Activated T-cell treated with anti-CD3 and anti-CD28 coated beads, Interleukin-2, amount 50 U/mL, for 24 hours (primary cell): ENCODE measurements at places on chromosomes 2 and 18.

DNA sequence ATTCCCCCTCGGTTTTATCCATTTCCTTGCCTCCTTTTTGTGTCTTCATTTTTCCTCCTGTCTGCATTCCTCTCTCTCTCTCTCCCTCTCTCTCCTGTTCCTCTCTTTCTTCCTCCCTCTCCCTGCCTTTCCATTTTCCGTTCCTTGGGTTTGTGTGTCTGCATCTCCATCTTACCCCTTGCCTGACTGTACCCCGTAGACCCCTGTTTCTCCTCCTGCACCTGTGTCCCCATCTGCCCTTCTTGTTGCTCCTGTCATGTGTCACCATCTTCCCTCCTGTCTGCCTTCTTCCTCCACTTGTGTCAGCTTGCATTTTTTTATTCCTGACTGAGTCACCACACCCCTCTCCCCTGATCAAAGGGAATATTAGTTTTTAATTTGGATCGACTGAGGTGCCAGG is 1.8 kb downstream of the CDK5R2 start:
- H3K4me1 ChIP-seq: peaks cover 27% of the 10 kb centered on the region
- no peak for DNase-seq
- H3K27ac ChIP-seq: peak overlapping the region; percentile 22
- no peaks in the 10 kb centered on the region for H3K36me3 ChIP-seq
- no peak overlapping the region for H3K4me3 ChIP-seq

DNA sequence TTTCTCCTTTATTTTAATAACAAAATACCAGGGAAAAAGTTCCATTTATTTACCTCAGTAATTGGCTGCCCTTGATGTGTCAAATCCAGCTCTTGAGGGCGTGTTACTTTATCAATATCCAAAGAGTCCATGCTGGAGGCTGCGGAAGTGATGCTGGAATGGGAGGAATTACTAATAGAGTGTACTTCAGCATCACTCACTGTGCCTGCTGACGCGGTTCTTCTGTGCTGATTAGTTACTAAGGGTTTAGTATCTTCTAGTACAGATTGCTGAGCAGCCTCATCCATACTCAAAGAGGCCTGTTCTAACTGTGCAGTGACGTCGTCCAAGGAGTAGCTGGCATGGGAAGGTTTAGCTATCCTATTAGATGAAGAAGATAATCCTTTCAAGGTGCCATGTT is 45.6 kb downstream of the RAPH1 start:
- no peak for DNase-seq
- H3K27ac ChIP-seq: no peak overlapping the region
- H3K4me1 ChIP-seq: peaks cover 26% of the 10 kb centered on the region
- H3K27me3 ChIP-seq: no peaks in the 10 kb centered on the region
- H3K36me3 ChIP-seq: peaks cover 29% of the 10 kb centered on the region
- no peak overlapping the region for H3K4me3 ChIP-seq

DNA sequence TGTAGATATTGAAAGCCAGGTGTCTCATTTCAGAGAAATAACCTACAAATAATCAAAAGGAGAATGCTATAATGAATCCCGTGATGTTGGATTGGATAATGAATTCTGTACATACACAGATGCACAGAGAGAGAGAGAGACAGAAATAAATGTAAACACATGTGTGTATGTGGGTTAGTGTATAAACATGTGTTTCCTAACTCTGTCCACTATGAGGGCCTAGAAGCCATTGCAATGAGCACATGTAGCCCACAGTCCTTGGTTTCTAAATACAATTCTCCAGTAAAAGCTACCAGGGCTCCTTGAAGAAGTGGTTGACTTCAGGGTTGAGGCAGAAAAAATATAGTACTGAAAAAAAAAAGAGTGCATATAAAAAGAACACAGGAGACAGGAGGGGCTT is 109.5 kb downstream of the INHBB start:
- DNase-seq: no peak
- H3K4me3 ChIP-seq: no peak overlapping the region
- no peaks in the 10 kb centered on the region for H3K4me1 ChIP-seq
- no peak overlapping the region for H3K27ac ChIP-seq

DNA sequence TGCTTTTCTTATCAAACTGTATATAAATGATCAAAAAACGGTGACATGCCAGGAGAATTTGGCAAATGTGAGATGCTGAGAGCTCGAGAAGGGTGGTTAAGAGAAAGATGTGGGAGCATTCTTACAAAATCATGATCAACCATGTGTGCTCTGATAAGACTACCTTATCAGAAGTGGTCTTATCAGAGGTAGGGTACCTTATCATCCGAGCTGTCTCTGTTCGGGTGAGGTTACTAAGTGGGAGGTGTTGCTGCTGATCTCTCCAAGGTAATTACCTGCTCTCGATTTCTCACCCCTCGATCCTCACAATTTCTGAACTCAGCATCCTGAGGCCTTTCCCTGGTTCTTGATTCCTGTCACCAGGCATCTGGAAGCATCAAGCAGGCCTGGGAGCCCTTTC is 813.0 kb upstream of the ID2 start:
- H3K4me3 ChIP-seq: no peak overlapping the region
- no peak for DNase-seq
- no peaks in the 10 kb centered on the region for H3K27me3 ChIP-seq
- H3K27ac ChIP-seq: no peak overlapping the region
- H3K4me1 ChIP-seq: no peaks in the 10 kb centered on the region

DNA sequence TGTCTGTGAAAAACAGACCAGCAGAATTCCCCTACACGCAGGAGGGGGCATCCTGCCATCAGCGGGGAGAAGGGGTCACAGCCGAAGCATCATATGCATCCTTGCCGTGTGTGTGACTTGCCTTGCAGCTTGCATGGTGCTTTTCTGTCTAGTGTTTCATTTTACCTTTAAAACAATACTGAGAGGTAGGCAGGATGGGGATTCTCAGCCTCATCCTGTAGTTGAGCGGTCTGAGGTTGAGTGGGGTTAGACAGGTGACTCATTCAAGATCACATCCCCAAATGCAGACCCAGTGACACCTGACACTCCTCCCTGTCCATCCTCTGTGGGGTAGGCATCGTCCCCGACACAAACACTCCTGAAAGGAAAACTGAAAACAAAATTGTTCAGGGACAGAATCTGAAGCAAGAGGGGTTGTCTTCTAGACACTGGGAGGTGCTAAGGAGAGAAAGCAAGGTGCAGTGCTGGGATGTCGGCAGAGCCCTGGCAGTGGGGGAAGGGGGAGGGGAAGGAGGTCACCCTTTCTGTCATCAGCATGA is 7.9 kb downstream of the ARL4C start:
- DNase-seq: peak; percentile 74
- H3K4me1 ChIP-seq: peaks cover 92% of the 10 kb centered on the region
- peak overlapping the region; percentile 92 for H3K27ac ChIP-seq
- peaks cover 10% of the 10 kb centered on the region for H3K36me3 ChIP-seq
- H3K27me3 ChIP-seq: no peaks in the 10 kb centered on the region

DNA sequence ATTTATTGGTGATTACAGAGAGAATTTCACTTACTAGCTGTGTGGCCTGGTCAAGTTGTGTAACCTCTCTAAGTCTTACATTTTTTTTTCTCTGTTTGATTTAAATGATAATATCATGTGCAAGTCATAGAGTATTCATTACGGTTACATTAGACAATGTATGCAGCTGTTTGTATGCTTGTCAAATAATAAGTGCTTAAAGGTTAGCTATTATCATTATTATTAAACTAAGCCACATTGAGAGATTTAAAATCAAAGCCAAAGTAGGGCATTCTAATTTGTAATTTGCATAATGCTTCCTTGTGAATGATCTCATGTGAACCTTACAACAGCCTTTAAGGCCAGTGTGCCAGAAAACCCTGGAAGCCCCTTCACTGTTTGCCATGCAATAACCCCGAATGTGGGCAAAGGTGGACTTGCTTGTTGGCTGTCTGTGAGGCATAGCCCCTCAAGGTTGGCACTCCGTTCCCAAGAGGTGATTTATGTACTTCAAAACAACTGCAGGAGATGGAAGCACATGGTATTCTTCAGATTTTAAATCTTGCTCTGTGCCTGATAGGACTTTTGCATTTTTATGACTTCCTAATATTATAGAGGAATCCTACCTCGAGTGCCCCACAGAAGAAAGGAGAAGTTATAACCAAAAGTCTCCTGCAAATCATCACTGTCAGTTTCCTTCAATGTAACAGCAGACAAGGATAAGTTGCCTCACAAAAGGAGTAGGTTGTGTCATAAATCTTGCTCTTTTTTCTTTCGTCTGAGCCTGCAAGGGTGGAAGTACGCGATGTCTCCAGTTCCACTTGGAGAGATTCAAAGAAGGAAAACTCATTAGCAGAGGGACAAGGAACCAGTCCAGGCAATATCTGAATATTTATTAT is 272.0 kb downstream of the TGIF1 start:
- H3K27me3 ChIP-seq: peaks cover 16% of the 10 kb centered on the region
- no peaks in the 10 kb centered on the region for H3K36me3 ChIP-seq
- no peaks in the 10 kb centered on the region for H3K4me1 ChIP-seq
- DNase-seq: no peak
- H3K4me3 ChIP-seq: no peak overlapping the region

- no peak overlapping the region for H3K4me3 ChIP-seq
- no peak overlapping the region for H3K27ac ChIP-seq
- H3K36me3 ChIP-seq: peaks cover 3% of the 10 kb centered on the region
- peaks cover 2% of the 10 kb centered on the region for H3K27me3 ChIP-seq
These were observed 6.5 kb upstream of the THOC1 start for GRCh38 chr18:274313-274712.

GRCh38 chr2:54500404-54501205 is 44.5 kb downstream of the SPTBN1 start:
- H3K4me3 ChIP-seq: no peak overlapping the region
- H3K27me3 ChIP-seq: no peaks in the 10 kb centered on the region
- peaks cover 3% of the 10 kb centered on the region for H3K4me1 ChIP-seq
- no peak overlapping the region for H3K27ac ChIP-seq
- no peak for DNase-seq
- no peaks in the 10 kb centered on the region for H3K36me3 ChIP-seq

GRCh38 chr2:101179982-101180381 is 28.8 kb upstream of the TBC1D8 start:
- H3K27me3 ChIP-seq: no peaks in the 10 kb centered on the region
- no peaks in the 10 kb centered on the region for H3K36me3 ChIP-seq
- DNase-seq: no peak
- no peak overlapping the region for H3K27ac ChIP-seq
- no peaks in the 10 kb centered on the region for H3K4me1 ChIP-seq
- H3K4me3 ChIP-seq: no peak overlapping the region

- peaks cover 93% of the 10 kb centered on the region for H3K36me3 ChIP-seq
- no peak overlapping the region for H3K27ac ChIP-seq
- no peak for DNase-seq
- H3K27me3 ChIP-seq: no peaks in the 10 kb centered on the region
- no peak overlapping the region for H3K4me3 ChIP-seq
These were observed 24.6 kb downstream of the GAREM2 start for GRCh38 chr2:26197516-26197915.

DNA sequence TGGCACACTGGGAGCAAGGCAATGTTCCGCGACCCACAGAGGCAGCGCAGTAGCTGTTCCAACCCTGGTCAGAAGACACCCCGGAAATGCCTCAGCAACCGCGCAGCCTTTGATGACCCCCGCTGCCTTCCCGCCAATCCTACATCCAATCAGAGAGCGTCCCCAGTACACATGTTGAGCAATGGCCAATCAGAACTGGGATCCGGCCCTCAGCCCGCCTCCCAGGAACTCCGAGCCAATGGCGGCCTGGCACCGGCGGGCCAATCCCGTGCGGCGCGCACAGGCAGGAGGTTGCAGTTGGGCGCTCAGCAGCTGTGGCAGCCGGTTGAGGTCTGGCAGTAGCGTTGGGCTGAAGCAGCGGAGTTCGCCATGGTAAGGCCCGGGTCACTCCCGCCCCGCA is at the start of gene TUBA3D:
TSS of gene TUBA3D (plus strand) at position 289 of the 400 bp plus-strand sequence. CDS start at position 370, 81 bp downstream.
- no peaks in the 10 kb centered on the region for H3K27me3 ChIP-seq
- no peak within 1 kb of the TSS for H3K27ac ChIP-seq
- H3K36me3 ChIP-seq: peaks cover 7% of the 10 kb centered on the region
- H3K4me3 ChIP-seq: no peak within 1 kb of the TSS
- no peak for DNase-seq
- H3K4me1 ChIP-seq: no peaks in the 10 kb centered on the region

DNA sequence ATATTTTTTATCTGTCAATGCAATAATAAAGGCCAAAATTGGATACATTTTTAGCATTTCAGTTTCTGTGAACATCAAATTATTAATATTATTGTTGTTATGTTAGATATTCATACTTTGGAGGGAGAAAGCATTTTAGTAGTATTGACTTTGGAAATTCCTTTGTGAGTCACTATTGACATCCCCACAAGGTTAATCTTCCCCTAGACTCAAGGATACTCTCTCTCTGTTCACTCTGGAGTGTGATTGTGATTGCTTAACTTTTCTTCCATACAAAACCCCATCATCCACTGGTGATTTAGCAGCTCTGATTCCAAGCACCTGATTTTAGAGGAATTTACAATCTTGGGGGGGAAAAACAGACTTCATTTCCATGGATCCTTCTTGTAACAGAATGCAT is 352.0 kb downstream of the THSD7B start:
- no peaks in the 10 kb centered on the region for H3K27me3 ChIP-seq
- no peaks in the 10 kb centered on the region for H3K4me1 ChIP-seq
- H3K4me3 ChIP-seq: no peak overlapping the region

DNA sequence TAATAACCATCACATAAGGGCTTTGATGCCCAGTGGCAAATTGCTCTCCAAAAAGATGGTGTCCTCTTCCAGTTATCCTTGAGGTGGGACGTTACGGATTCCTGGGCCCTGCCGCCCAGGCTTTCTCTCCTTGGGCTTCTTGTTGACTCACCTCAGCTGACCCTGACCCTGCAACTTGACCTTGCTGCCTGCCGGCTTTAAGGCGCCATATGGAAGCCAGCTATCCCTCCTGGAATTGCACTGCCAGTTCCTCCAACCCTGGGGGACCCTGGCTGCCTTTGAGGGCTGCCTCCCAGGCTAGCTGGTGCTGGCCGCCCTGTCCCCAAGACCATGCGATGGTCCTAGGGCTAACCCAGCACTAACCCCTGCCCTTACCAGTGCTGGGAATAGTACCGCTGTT is 28.3 kb upstream of the B3GNT7 start:
- H3K4me3 ChIP-seq: no peak overlapping the region
- peaks cover 2% of the 10 kb centered on the region for H3K4me1 ChIP-seq
- H3K27ac ChIP-seq: no peak overlapping the region
- no peak for DNase-seq

GRCh38 chr18:11488175-11488574 is 121.2 kb upstream of the SLC35G4 start:
- H3K27me3 ChIP-seq: no peaks in the 10 kb centered on the region
- no peak overlapping the region for H3K27ac ChIP-seq
- H3K36me3 ChIP-seq: no peaks in the 10 kb centered on the region
- no peaks in the 10 kb centered on the region for H3K4me1 ChIP-seq

DNA sequence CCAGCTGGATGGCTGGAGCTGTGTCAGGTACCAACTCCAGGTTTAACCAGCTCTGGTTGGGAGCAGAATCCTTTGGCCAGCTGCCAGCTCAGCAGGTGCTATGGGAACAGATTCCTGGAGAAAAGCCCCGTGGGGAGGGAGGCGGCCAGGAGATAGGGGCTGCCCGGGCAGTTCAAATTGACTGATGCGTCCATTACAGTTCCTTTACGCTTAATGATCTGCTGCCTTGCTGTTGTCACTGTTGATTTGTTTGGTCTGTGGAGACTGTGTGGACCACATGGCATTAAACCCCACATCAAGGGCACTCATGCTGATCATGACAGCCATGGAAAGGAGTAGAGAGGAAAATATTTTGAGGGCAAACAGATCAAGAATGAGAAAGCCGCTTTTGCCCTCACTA is 200.0 kb downstream of the TSN start:
- H3K4me1 ChIP-seq: no peaks in the 10 kb centered on the region
- H3K36me3 ChIP-seq: no peaks in the 10 kb centered on the region
- H3K4me3 ChIP-seq: no peak overlapping the region

GRCh38 chr2:176079285-176079830 is 4.4 kb downstream of the EVX2 start:
- peak overlapping the region; percentile 43 for H3K4me3 ChIP-seq
- DNase-seq: no peak
- peaks cover 89% of the 10 kb centered on the region for H3K27me3 ChIP-seq
- H3K4me1 ChIP-seq: peaks cover 18% of the 10 kb centered on the region
- peak overlapping the region; percentile 80 for H3K27ac ChIP-seq
